ENCODE measurements at places on chromosomes 2 and 18.

DNA sequence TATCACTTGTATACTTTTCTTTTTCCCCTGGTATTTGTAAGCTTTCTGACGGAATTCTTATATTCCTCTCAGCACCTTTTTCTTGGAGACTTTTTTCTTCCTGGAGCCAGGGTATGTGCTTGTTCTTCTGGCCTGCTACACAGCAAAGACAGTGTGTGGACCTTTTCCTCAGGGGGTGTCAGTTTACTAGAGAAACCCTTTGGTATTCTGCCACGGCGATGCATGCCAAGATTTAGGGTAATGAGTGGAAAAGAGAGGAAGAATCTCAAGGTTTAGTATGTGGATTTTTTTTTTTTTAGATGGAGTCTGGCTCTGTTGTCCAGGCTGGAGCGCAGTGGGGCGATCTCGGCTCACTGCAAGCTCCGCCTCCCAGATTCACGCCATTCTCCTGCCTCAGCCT, 152.2 kb downstream of the PHLPP1 start:
- no peak for DNase-seq

DNA sequence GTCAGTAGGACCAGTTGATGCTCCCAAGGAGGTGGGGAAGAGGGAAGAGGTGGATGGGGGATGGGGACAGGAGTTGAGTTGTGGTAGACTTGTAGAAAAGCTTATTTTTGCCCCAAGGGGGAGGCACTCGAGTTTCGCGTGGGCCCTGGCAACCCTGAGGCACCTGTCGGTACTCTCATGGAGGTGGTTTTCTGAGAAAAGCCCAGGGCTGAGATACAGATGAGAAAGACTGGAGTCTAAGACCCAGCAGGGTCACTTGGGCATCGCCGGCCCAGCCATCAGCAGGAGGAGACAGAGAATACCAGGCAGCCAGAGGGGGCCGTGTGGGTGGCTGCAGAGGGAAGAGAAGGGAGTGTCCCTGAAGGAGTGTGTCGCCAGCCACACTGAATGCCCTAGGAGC, 57.7 kb upstream of the HPCAL1 start:
- no peak for DNase-seq

DNA sequence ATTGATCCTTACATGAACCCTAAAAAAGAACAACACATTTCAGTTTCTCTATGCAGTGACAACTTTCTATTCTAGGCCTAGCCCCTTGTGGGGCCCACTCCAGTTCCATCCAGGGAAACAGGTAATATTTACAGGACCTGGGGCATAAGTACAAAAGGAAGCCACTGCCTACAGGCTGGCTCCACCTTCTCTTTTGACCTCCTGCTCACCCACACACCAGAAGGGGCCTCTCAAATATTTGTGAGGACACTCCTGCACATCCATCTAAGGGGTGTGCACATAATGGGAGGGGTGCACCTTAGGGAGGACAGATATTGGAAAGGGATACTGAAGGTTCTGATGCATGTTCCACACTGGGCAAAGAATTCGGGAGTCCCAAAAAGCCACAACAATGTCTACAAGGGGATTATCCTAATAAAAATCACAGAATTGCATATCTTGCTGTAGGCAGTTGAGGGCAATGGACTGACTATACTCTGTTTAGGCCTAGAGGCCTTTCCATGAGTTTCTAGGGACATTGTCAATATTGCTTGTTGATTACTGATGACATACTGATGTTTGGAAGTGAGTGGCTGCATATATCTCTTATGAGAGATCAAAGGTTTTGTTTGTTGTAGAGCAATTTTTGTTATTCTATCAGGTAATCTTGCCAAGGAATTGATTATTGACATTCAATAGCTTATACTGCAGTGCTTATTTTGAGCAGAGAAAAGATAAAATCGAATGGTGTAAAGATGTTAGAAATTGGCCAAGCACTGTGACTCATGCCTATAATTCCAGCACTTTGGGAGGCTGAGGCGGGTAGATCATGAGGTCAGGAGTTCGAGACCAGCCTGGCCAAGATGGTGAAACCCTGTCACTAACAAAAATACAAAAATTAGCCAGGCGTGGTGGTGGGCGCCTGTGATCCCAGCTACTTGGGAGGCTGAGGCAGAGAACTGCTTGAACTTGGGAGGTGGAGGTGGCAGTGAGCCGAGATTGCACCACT, 23.8 kb upstream of the HNRNPA3 start:
- no peak for DNase-seq

DNA sequence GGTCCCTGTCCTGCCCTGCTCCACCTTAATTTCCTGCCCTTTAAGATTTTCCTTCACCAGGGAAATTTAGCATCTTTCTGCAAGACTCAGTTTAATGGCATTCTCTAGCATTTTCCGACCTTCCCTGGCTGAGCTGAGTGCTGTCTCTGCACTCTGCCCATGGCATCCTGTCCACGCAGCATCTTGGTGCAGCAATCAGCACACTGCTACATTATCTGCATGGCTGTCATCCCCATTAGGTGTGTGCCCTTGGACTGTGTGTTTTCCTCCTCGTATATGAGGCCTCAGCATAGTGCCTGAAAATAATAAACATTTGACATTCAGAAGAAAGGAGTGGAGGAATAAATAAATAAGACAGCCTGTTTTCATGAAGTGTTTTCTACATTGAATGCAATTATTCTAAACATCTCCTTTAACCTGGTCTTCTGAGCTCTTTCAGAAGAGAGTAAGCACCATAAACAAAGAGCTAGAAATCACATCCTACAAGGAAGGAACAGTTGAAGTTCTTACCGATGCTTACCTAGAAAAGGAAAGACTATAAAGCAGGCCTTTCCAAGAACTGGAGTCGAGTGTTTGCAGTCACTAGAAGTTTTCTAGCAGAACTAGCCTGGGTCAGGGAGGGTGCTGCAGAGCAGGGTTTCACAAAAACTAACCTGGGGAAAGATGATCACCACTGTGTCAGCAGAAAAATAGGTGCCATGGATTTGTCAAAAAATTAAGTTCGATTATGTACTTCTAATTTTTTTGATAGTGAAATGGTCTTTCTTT, 131.4 kb upstream of the ITGB6 start:
- DNase-seq, result no peak

DNA sequence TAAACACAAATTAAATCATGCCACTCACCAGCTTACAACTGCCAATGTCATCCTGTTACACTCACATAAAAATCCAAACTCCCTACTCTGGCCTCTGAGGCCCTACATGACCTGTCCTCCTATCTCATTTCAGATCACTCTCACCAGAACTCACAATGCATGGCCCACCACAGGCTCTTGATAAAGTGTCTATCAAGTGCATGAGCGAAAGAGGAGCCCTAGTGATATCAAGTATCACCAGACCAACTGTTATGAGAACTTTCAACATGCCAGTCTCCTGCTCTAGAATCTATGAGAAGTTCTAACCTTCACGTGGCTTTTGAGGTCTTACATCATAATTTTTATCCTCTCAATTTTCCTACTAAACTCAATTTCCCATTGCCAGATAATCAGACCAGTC, 76.4 kb upstream of the CD226 start:
- no peak for DNase-seq

- DNase-seq, result no peak
Observed at GRCh38 chr2:70956141-70956540, 20.4 kb downstream of the ATP6V1B1 start.

- DNase-seq, result no peak
Observed at GRCh38 chr2:205755923-205756322, 73.6 kb downstream of the NRP2 start.

DNA sequence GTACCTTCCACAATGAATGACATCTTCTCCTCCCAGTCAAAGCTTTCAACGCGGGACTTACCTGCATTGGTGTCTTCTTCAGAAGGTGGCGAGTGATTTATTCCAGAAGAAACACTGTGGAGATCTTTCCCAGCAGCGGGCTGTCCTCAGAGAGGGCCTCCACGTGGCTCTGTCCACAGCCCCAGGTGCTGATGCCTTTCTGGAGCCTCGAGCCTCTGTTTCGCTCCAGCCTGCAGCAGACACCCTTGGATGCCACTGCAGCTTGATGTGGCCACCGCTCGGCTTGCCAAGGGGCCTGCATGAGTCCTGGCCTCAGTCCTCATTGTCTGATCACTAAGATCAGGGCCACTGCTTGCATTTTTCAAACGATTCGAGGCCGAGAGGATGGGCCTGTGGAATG, 46.6 kb upstream of the GALR1 start:
- DNase-seq, result no peak

DNA sequence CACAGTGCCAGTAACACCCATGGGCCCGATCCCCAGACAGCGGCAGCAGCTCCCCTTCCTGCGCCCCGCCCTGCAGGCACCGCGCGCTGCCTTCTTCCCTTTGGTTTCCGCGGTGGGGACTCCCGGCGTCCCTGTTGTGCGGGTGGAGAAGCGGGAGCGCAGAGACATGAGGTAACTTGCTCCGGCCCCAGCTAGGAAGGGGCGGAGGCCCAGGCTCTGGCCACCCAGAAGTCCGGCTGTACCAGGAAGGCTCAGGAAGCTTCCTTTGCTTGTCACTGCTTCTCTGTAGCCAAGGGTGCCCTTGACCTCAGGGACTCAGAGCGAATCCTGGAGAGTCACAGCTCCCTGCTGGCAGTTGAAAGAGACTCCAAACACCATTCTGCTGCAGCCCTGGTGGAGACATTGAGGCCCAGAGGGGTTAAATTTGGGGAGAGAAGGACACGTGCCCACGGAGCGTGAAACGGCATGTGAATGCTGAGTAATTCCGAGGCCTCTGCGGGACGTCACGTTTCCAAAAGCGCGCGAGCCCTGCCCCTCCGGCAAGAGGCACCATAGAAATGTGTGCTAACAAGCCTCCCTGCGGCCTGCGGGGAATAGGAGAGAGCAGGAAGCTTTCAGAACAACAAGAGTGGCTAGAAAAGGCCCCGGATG, 6.7 kb upstream of the ADCY3 start:
- no peak for DNase-seq

GRCh38 chr2:220241423-220241822, 614.0 kb downstream of the SLC4A3 start:
- DNase-seq, result no peak

DNA sequence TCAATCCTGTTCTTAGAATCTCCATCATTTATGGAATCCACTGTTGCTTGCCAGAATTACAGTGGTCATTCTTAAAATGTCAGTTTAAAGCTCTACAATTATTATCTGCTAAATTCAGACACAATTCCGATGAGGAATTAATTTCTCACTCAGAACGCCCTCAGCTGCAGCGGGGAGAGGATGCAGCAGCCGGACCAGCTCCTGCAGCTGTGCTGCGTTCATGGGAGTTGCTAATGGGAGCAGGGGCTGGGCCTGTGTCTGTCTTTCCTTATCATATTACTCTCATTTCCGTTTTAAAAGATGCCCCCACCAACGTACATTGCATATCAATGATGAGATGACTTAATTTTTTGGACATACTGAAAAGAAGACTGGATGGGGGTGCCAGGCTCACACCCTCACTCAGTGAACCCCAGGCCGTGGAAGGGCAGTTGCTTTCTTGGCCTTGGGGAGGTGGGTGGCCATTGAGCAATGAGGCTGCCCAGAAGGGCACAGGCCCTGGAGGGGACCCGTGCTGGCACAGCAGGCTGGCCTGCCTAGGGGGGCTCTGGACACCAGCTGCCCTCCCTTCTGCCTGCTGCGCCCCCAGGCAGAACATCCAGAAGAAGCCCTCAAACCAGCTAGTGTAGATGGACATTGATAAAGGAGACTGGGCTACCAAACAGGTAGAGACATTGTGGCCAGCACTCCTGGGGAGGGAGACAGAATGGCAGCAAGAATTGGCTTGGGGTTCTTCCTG, 503.6 kb upstream of the MYT1L start:
- no peak for DNase-seq

DNA sequence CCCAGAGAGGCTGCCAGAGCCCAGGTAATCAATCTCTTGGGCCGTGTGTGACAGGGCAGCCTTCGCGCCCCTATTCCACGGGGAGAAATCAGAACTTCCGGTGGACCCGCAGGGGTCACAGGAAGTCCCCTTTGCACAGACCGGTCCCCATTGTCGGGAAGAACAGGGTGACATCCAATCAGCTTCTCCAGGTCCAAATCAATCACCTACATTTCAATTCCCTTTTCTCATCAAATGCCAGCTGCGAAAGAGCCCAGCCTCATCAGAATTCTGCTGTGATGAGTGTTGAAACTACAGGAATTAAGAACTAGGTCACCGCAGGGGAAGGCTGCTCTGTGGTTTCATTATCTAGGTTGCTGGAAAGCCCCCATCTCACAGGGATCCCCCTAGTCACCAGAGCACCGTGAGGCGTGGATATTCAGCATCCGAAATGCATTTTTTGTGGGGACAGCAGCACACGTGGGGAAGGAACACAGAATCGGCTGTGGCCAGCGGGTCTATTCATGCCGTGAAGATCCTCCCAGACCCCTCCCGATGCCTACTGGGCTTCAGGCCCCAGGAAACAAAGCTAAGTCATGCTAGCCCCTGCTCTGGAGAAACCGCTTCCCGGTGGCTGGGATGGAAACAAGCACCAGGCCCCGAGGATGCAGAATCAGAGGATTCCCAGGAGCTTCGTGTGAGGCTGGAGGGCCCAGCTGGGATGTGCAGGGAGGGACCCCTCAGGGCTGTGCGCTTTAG, 193.7 kb upstream of the ID2 start:
- peak; percentile 30 for DNase-seq

DNA sequence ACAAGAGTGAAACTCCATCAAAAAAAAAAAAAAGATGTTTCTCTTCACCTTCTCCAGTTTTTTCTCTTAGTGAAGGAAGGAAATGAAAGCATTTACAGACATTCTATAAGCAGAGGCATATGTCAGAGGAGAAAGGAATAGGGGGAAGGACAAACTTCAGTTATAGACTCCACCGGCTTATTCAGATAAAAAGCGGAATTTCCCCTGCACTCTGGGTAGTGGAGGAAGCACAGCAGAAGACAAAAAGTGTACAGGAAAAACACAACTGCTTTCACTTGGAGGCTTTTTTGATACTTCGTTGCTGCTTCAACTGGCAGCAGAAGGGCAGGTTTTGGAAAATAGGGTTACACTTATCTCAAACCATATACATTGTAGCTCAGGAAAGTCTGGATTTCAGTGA, 3.2 kb upstream of the MGAT4A start:
- no peak for DNase-seq

GRCh38 chr2:216873573-216873972, 13.7 kb upstream of the TNP1 start:
- no peak for DNase-seq

DNA sequence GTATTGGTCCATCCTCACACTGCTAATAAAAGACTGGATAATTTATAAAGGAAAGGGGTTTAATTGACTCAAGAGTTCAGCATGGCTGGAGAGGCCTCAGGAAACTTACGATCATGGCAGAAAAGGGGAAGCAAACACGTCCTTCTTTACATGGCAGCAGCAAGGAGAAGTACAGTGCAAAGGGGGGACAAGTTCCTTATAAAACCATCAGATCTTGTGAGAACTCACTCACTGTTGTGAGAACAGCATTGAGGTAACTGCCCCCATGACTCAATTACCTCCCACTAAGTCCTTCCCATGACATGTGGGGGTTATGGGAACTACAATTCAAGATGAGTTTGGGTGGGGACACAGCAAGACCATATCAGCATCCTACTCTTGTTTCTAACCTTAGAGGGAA, 37.0 kb downstream of the SP100 start:
- DNase-seq, result no peak

GRCh38 chr2:181586569-181587081, 70.3 kb downstream of the CERKL start:
- no peak for DNase-seq

GRCh38 chr2:220374282-220374681, 746.9 kb downstream of the SLC4A3 start:
- no peak for DNase-seq
